Activated naive CD8-positive, alpha-beta T cell treated with anti-CD3 and anti-CD28 coated beads, Interleukin-2, amount 10 ng/mL, durations not matched to agents 7 days and 5 days (primary cell): ENCODE measurements at places on chromosomes 4 and X.

DNA sequence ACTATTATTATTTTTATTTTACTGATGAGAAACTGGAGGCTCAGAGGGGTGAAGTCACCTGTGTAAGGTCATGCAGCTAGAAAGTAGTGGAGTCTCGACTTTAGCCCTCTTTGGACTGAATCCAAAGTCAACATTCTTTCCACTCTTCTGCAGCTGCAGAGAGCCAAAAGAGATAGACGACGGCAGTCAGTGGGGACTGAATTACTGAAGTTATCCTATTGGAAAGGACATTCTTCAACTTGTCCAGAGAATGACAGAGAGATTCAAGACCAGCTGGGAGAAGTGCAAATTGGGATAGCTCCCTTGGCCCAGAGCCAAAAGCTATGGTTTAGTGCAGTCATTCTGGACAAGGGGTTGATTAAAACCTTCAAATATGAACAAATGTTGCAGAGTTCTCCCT, 42.5 kb downstream of the VGLL1 start:
- DNase-seq: no peak

DNA sequence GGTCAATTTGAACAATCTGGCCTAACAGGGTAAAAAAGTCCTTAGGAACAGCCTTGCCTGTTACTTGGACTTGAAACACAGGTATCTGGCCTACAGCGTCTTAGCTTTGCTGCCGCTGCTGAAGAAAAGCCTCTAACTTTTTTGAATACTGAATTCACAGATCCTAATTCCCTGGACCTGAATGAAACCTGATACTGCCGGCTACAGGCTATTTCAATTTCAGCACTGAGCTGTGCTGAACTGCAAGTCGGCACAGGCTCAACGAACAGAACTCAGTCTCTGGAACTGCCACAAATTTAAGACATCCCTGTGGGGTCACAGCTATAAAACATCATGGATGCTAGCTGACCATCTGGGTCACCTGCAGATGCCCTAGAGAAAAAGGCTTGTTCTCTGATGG, 7.2 kb downstream of the NR0B1 start:
- no peak for DNase-seq

GRCh38 chr4:102560115-102560514, 59.0 kb downstream of the NFKB1 start:
- DNase-seq: no peak

DNA sequence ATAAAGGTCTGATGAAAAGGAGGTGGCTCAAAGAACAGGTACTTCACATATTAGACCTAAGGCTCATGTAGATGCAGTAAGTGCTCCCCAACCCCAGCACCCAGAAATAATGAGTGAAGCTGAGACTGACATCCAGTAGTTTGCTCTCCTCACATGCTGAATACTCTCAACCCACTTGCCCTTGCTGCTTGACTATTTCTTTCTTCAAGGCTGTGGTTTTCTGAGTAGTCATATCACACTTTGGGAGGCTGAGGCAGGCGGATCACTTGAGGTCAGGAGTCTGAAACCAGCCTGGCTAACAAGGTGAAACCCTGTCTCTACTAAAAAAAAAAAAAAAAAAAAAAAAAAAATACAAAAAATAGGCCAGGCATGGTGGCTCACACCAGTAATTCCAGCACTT, 51.5 kb upstream of the PRPS1 start:
- no peak for DNase-seq

DNA sequence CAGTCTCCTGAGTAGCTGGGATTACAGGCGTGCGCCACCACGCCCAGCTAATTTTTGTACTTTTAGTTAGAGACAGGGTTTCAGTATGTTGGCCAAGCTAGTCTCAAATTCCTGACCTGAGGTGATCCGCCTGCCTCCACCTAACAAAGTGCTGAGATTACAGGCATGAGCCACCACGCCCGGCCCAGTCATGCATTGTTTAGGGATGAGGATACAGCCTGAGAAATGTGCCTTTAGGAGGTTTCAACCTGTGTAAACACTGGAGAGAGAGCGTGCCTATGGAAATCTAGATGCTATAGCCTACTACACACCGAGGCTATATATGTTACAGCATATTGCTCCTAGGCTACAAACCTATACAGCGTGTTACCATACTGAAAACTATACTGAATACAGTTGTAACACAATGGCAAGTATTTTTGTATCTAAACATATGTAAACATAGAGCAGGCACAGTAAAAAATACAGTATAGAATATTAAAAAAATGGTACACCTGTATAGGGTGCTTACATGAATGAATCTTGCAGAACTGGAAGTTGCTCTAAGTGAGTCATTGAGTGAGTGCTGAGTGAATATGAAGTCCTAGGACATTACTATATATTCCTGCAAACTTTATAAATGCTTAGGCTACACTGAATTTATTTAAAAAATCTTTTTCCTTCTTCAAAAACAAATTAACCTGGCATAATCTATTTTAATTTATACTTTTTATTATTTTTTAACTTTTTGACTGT, 588.2 kb upstream of the ADGRL3 start:
- no peak for DNase-seq

DNA sequence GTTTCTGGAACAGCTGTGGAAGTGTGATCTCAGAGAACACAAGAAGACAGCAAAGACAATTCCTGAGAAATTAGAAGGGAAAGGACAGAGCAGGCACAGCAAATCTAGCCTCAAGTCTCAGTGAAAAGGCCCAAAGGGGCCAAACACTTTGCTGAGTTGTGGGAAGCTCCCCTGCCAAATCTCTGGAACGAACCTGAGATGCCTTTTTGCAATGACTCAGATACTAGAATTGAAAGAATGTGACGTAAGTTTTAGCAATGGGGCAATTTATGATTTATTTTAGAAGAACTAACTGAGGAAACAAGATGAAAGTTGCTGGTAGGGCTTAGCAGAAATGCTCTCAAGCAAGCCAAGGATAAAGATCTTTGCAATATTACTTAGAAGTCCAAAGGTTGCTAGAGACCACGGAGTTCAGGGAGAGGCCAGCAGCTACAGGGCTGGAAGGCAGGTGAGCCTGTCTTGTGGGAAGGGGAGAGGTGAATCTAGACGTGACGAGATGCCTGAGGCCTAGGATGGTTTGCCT, 92.8 kb downstream of the AMELX start:
- DNase-seq: no peak

DNA sequence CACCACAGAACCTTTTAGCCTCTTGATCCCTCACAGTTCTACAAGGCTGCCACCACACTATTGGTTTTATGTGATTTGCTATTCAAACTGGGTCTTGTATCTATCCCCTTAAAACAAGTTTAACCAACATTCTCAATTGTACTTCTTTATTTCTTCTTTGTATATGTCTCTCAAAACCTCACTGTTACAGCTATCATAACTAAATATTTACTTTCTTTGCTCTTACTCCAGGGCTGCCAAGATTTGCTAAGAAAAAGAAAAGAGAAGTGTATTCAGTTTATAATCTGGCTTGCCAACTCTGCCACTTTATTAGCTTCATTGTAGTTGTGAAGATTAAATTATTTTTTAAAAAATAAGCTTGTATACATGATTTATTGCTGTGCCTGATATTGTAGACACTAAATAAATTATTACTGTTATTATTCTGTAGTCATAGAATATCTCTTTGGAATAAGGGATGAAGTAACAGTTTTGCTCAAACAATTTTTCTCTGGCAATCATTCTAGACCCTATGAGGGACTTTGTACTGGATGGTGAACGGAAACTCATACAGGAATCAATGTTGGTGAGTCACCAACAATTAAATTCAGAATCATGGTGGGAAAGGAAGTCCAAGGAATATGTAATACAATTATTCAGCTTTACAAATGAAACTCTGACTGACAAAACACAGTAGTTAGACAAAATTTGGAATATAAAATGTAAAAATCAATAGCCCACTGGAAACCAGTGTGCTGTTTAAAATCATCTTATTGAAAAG, 127.1 kb upstream of the DCAF8L1 start:
- no peak for DNase-seq

DNA sequence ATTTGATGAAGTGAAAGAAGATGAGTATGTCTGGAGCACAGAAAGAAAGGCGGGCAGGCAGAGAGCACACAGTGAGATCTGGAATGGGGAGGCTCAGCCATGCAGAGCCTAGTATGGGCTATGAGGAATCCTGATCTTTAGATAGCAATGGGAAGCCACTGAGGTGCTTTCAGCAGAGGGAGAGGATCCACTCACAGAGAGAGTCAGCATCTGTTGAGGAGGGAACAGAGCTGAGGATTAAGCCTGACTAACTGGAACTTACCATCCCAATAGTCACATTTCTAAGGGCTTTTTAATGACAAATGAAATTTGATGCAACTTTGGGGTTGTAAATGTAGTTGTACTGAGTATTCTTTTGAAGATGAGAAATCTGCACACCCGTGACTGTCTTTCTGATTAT, 20.6 kb upstream of the FGFBP2 start:
- no peak for DNase-seq

- DNase-seq: no peak
Measured at GRCh38 chr4:121900132-121900983, 30.1 kb upstream of the BBS7 start.

GRCh38 chr4:181944527-181944926, 298.7 kb upstream of the TENM3 start:
- no peak for DNase-seq

DNA sequence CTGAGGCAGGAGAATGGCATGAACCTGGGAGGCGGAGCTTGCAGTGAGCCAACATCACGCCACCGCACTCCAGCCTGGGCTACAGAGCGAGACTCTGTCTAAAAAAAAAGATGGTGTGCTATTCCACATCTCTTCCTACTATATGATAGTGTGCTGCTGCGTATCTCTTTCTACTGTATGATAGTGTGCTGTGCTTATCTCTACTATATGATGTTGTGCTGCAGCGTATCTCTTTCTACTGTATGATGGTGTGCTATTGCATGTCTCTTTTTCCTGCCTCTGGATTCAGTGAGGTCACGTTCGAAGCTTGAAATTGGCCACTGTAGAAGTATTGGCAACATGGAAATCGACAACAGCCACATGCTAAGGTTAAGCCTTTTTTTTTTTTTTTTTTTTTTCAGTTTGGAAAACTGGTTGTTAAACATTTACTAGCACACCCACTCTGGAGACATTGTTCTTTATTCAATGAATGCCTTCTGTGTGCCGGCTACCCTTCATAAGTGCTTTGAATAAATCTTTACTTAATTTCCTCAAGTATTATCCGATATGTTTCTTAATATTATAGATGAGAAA, 31.0 kb downstream of the ARFIP1 start:
- DNase-seq: no peak

GRCh38 chr4:114046331-114046730, 66.9 kb upstream of the ARSJ start:
- DNase-seq: no peak
